Ascending aorta (tissue), 2 donors: ENCODE measurements at places on chromosomes 2 and 18.

GRCh38 chr2:152092095-152092494 lies 6.7 kb downstream of the CACNB4 start:
- DNase-seq: no peak

DNA sequence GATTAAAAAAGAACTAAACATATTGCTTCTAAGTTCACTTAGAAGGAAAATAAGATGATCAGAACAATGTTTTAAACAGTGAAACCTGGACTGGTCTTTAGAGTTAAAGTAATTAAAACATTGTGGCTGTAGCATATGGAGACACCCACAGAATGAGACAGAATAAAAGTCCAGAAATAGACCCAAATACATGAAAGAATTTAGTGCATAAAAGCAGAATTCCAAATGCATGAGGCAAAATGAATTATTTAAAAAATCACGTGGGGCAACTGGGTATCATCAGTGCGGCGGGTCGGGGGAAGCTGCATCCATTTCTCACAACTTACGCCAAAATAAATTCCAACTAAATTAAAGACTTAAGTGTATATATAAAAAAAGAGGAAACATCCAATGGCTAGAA lies 12.1 kb downstream of the RNF149 start:
- no peak for DNase-seq

DNA sequence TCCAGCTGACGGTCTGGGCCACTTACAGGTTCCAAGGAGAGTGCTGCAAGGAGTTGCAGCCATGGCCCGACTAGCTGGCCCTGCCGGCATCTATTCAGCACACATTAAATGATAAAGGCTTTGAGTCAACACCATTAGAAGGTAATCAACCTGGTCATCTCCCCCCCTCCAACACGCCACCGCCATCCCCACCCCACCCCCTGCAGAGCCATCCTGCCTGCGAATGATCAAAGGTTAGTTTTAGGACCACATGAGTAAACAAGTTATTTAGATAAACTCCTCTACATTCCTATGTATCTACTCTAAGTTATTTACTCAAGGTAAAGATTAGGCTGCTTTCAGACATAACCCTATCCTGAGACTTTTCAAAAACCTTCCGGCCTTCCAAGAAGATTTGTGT lies 349.3 kb upstream of the SLC39A10 start:
- DNase-seq: no peak

- DNase-seq: no peak
These were observed 491.5 kb downstream of the SATB2 start for GRCh38 chr2:198966269-198966668.

- peak; percentile 25 for DNase-seq
These were observed 79.5 kb upstream of the YWHAQ start for GRCh38 chr2:9710311-9710710.

- DNase-seq: no peak
These were observed 57.6 kb downstream of the TTC21B start for GRCh38 chr2:165895974-165896373.

DNA sequence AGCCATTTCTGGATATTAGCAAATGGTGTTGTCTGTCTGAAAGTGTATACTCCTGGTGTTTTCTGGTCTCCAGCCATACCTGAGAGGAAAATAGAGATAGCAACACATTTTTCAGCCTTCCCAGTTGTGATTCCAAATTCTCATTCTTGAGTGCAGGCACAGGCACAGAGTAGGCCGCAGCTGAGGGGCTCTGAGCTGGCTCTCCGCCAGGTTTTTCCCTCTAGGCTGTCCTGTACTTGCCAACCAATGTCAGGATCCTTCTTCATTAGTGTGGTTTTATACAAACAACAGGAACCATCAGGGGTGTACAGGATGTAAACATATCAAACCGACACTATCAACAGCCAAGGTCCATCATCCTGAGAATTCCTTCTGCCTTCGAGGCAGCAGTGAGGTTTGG lies 1733.6 kb upstream of the CELF4 start:
- no peak for DNase-seq

DNA sequence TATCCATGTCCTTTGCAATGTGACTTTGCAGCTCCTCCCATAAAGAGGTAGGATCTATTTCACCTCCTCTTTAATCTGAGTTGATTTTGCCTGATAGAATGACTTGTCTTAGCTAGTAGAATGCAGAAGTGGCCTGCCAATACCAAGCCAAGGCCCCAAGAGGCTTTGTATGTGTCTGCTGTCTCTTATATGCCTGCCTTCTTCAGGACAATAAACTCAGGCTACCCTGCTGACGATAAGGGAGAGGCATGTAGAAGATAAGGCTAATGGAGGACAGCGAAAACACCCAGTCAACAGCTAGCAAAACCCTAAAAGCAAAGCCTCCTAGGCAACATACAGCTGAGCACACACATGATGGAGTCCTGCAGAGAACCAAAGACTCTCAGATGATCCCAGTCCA lies 1.8 kb upstream of the ZC3H8 start:
- DNase-seq: no peak

DNA sequence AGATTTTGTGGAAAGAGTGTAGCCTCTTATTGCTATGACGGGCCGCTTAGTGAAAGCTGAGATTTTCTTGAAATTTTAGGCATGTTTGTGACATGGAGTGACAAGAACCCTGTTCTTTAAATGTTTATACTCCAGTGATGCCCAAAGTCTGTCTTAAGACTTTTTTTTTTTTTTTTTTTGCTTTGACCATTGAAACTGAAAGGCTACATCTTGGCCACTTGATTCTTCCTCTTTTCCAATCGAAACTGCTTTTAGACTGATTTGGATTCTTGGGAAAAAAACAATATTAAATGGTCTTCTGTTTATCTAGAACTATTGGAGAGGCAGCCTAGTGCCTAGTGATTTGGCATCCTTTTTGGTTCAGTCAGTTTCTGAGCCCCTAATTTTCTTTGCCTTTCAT lies 2.4 kb upstream of the SLC8A1 start:
- DNase-seq: no peak

DNA sequence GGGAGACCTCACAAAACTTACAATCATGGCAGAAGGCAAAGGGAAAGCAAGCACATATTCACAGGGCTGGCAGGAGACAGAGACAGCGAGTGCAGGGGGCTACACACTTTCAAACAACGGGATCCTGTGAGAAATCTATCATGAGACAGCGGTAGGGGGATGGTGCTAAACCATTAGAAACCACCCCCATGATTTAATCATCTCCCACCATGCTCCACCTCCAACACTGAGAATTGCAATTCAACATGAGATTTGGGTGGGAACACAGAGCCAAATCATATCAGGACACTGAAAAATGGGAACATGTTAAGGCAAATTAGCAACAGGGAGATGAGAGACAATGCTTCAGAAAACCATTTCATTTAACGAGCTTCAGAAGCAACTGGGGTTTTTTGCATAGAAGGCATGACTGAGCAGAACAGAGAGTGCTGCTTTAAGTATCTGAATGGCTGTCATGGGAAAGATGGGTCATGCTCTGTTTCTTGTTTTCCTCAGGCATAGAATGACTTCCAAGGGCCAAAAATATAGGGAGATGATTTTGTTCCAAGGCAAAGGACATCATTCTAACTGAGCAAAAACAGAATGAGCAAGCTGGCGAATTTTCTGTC lies 100.8 kb upstream of the MAP2 start:
- no peak for DNase-seq

- DNase-seq: no peak
These were observed 31.1 kb downstream of the ACTR3 start for GRCh38 chr2:113920996-113921395.

GRCh38 chr2:172426635-172427255 lies 641 bp upstream of the ITGA6 start:
- no peak for DNase-seq

GRCh38 chr18:22186484-22186971 lies 17.1 kb downstream of the GATA6 start:
- DNase-seq: peak; percentile 66

DNA sequence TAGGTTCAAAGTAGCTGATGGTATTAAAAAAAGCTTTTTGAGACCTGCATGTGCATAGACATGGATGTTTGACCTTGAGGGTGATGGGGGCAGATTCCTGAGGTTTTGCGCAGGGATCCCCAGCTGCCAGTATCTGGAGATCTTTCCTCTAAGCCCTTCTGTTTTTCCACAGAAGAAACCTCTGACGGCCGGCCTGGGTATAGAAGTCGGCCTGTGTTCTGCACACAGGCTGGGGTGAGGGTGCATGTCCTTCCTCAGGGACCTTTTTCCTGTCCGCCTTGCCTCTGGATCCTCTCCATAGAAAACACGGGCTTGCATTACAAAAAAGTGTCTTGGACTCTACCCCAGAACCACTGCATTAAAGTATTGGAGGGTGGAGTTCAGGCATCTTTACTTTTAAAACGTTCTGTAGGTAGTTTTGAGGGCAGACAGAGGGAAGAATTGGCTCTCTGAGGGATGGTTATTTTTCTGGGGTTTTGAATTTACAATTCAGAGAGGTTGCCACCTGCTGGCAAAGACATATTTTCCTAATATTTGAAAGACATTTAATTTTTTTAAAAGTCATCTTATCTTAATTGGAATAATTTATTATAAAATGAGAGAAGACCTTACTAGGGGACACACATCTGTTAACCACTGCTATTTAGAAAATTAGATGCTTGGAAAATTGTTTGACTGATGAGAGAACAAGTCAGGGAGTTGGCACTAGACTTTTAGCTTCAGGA lies 350.6 kb downstream of the DCDC2C start:
- DNase-seq: no peak

- DNase-seq: no peak
These were observed 5.8 kb upstream of the ARL5A start for GRCh38 chr2:151833984-151834383.

DNA sequence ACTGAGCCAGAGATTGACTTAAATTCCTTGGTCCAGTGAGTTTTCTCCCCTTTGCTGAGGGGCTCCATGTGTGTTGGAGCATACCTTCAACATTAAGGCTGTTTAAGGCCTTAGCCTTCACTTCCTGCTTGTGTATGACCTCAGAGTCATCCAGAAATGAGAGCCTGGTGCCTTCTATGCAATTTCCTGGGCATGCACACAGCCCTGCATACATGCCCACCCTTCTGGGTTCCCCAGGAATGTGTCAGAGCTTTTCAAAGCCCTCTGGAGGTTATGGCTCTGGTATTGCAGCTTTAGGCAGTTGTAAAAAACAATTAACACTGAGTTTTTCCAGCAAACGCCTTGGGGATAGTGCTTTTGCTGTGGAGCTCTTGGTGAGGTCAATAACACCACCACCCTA lies 16.7 kb downstream of the IL1R1 start:
- DNase-seq: no peak

DNA sequence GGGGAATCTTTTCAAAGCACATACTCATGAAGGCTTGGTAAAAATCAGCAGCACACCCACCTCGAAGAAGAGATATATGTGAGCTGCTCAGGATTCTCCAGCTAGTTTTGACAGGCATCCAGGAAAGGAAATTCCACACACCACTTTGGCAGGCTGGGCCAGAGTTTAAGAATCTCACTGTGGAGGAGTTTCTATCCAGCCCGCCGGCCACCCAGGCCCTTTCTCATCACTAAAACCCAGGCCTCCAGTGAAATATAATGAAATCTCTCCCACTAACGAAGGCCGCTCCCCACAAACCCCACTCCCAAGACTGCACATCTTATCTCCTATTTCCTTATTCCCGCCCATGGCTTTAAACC lies 202.0 kb downstream of the GLI2 start:
- DNase-seq: no peak

- no peak for DNase-seq
These were observed 12.3 kb upstream of the SERPINB5 start for GRCh38 chr18:63464434-63464833.

- peak; percentile 16 for DNase-seq
These were observed 223.2 kb upstream of the RAB6C start for GRCh38 chr2:129756276-129756675.

GRCh38 chr2:98604547-98604946 lies 3.8 kb downstream of the COA5 start:
- no peak for DNase-seq
